ENCODE measurements at places on chromosomes 5 and 9. TPM values are rescaled to one million over a fixed set of nuclear protein-coding genes. Genes with fewer than 3 reads are reported as not detected.

KCNV2 gene
- not detected for total RNA-seq

TAS2R1 gene
- total RNA-seq: not detected

GPR21 gene
- not detected for total RNA-seq

IL31RA gene
- 5.8 TPM for total RNA-seq

YTHDC2 gene
- total RNA-seq: 24.6 TPM

HABP4 gene
- total RNA-seq: 6.3 TPM

PLEKHG4B gene
- not detected for total RNA-seq

GRCh38 chr9:126297661-126298060, 29.0 kb upstream of the MVB12B start:
- no peak overlapping the region for H3K4me3 ChIP-seq
- no peak for DNase-seq
- no peak overlapping the region for H3K27ac ChIP-seq
- H3K4me1 ChIP-seq: no peaks in the 10 kb centered on the region
- no peaks in the 10 kb centered on the region for H3K36me3 ChIP-seq
- peaks cover 11% of the 10 kb centered on the region for H3K27me3 ChIP-seq

DNA sequence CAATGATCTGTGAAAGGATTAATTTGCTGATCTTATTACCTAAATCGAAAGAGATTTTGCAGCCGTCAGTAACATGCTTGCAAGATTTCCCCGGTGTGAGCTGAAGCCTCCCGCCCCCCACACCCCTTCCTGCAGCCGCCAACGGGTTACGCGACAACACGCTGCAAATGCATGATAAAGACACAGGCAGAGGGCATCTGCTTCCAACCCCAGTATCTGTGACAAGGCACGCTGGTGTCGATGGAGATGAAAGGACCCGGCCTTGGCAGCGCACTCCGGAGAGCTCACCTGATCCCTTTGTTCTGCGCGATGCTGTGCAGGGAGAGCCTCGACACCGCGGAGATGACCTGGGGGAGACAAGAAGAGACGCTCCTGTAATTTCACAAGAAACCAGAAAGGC, 122.9 kb upstream of the SARDH start:
- H3K36me3 ChIP-seq: peaks cover 22% of the 10 kb centered on the region
- DNase-seq: no peak
- no peak overlapping the region for H3K4me3 ChIP-seq
- no peaks in the 10 kb centered on the region for H3K27me3 ChIP-seq
- no peak overlapping the region for H3K27ac ChIP-seq

DNA sequence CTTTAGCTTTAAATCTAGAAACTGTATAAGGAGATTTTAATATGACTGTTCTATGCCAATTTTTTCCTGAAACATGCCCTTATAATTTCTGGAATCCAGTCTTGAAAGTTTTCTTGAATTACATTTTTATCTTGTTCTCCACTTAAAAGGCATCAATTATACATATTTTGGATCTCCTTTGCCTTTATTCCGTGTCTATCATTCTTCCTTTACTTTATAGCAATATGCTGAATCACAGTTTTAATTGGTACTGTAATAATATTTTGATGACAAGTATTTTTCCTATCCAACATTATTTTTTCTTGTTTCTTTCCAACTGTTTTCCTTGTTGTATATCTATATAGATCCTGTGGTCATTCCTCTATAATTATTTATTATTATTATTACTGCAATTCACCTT, 361.2 kb downstream of the PIK3R1 start:
- no peaks in the 10 kb centered on the region for H3K4me1 ChIP-seq
- no peak for DNase-seq
- H3K36me3 ChIP-seq: no peaks in the 10 kb centered on the region
- no peak overlapping the region for H3K27ac ChIP-seq

DNA sequence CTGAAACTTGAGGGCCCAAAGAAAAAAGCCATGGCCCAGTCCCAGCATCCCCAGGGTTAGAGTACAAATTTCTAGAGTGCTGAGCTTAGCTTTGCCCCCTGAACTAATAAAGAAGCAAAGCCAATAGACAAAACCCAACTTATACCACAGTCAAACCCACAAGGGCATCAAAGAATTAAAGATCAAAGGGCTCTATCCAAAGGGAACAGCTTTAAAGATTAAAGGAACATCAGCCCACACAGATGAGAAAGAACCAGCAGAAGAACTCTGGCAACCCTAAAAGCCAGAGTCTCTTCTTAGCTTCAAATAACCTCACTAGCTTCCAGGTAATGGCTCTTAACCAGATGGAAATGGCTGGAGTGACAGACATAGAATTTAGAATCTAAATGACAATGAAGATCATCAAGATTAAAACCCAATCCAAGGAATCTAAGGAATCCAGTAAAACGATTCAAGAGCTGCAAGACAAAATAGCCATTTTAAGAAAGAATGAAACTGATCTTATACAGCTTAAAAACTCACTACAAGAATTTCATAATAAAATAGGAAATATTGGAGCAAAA, 93.9 kb downstream of the YIPF5 start:
- no peak overlapping the region for H3K4me3 ChIP-seq
- peaks cover 16% of the 10 kb centered on the region for H3K4me1 ChIP-seq
- no peak overlapping the region for H3K27ac ChIP-seq
- no peak for DNase-seq
- no peaks in the 10 kb centered on the region for H3K36me3 ChIP-seq
- no peaks in the 10 kb centered on the region for H3K27me3 ChIP-seq

DNA sequence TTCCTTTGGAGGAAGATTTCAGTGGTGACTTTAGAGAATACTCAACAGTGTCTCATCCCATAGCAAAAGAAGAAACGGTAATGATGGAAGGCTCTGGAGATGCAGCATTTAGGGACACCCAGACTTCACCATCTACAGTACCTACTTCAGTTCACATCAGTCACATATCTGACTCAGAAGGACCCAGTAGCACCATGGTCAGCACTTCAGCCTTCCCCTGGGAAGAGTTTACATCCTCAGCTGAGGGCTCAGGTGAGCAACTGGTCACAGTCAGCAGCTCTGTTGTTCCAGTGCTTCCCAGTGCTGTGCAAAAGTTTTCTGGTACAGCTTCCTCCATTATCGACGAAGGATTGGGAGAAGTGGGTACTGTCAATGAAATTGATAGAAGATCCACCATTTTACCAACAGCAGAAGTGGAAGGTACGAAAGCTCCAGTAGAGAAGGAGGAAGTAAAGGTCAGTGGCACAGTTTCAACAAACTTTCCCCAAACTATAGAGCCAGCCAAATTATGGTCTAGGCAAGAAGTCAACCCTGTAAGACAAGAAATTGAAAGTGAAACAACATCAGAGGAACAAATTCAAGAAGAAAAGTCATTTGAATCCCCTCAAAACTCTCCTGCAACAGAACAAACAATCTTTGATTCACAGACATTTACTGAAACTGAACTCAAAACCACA, 67.4 kb downstream of the VCAN start:
- no peak overlapping the region for H3K27ac ChIP-seq
- H3K4me3 ChIP-seq: no peak overlapping the region
- no peaks in the 10 kb centered on the region for H3K4me1 ChIP-seq

DNA sequence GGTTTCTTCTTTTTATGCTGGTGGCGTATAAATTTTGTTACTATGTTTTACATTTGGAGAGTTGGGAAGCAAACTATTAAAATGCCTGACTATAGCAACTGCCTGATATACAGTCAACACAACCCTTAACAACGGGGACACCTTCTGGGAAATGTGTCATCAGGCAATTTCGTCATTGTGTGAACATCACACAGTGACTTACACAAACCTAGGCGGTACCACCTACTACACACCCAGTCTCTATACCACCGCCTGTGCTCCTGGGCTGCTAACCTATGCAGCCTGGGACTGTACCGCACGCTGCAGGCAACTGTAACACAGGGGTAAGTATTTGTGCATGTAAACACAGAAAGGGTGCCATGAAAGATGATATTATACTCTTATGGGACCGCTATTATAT, 1.3 kb upstream of the CDHR2 start:
- H3K4me1 ChIP-seq: peaks cover 11% of the 10 kb centered on the region
- peak; percentile 66 for DNase-seq
- no peaks in the 10 kb centered on the region for H3K36me3 ChIP-seq

- peak within 1 kb of the TSS; percentile 46 for H3K27ac ChIP-seq
- H3K4me3 ChIP-seq: peak within 1 kb of the TSS; percentile 72
- DNase-seq: peak; percentile 79
- H3K36me3 ChIP-seq: peaks cover 9% of the 10 kb centered on the region
- H3K4me1 ChIP-seq: peaks cover 34% of the 10 kb centered on the region
Observed at GRCh38 chr5:73625944-73626811, at the start of gene ARHGEF28. Gene ARHGEF28 (plus strand): TSS chr5:73626196. CDS start chr5:73684852, 58,656 bp downstream.

DNA sequence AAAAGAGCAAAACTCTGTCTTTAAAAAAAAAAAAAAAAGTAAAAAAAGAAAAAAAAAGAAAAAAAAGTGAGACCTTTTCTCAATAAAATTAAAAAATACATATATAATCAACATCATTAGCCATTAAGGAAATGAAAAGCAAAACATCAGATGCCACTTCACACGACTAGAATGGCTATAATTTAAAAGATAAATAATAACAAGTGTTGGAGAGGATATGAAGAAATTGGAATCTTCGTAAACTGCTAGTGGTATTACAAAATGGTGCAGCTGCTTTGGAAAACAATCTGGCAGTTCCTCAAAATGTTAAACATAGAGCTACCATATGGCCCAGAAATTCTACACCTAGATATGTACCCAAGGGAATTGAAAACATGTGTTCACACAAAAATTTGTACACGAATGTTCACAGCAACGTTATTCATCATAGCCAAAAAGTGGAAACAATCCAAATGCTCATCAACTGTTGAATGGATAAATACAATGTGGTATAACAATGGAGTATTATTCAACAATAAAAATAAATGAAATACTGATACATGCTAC, 45.3 kb upstream of the SIL1 start:
- H3K36me3 ChIP-seq: no peaks in the 10 kb centered on the region
- no peak overlapping the region for H3K27ac ChIP-seq
- H3K4me1 ChIP-seq: peaks cover 14% of the 10 kb centered on the region
- H3K27me3 ChIP-seq: peaks cover 15% of the 10 kb centered on the region
- no peak for DNase-seq

All from MCF 10A (cell line).